Spinal cord (tissue), 10 donors: ENCODE measurements at places on chromosomes 4 and X. TPM values are rescaled to one million over a fixed set of nuclear protein-coding genes. Genes with fewer than 3 reads are reported as not detected.

PQBP1 gene
- 67.9 TPM for total RNA-seq

CTAG2 gene
- not detected for total RNA-seq

HDX gene
- total RNA-seq: 9.8 TPM

CLCN5 gene
- 28.9 TPM for total RNA-seq

FDCSP gene
- not detected for total RNA-seq

PPARGC1A gene
- 15.8 TPM for total RNA-seq

PAGE5 gene
- not detected for total RNA-seq

SYP gene
- 192 TPM for total RNA-seq

DNA sequence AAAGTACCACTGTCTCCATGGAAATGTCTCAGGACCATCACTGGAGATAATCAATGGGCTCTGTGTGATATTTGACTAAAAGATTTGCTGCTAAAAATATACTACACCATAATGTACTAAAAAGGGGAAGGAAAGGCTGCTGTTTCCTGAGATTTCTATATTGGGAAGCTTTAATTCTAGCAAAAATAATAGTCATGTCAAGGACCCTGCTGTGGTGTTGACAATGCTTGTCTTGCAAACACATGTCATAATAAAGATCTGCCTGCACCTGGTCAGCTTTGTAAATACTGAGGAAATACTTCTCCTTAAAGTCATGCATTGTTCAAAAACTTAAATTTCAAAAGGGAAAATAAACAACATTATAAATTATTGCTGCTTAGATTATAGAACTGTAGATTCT, 417.9 kb downstream of the GPM6A start:
- H3K4me3 ChIP-seq: no peak overlapping the region
- H3K27ac ChIP-seq: no peak overlapping the region
- H3K36me3 ChIP-seq: no peaks in the 10 kb centered on the region
- no peaks in the 10 kb centered on the region for H3K27me3 ChIP-seq

DNA sequence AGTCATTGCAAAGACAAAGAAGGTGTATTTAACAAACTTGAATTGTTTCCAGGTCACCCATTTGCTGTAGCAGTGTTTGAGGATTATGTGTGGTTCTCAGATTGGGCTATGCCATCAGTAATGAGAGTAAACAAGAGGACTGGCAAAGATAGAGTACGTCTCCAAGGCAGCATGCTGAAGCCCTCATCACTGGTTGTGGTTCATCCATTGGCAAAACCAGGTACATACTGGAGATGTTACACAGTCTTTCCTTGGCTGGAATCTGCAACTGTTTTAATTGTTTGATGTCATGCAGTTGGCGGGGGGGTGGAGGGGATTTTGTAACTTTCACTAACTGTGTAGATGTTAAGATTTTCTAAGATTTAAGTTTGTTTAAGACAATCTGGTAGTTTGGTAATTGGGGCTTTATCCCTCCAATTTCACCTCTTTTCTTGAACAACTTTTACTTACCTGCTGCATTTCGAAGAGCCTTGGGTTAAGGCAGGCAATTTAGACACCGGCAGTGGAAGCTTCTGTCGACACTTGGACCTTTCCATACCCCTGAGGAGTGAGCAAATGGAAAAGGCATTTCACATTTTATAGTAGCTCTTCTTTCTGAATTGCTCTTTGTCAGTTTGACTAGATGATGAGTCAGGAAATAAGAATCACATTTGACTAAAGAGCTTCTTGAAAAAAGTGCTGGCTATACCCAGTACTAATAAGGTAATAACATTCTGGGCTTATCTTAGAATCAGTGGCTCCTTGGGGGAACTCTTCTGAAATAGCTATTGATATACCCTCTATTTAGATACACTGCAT, 67.4 kb downstream of the EGF start:
- no peak overlapping the region for H3K4me3 ChIP-seq
- no peak overlapping the region for H3K27ac ChIP-seq
- H3K27me3 ChIP-seq: no peaks in the 10 kb centered on the region
- no peaks in the 10 kb centered on the region for H3K4me1 ChIP-seq

DNA sequence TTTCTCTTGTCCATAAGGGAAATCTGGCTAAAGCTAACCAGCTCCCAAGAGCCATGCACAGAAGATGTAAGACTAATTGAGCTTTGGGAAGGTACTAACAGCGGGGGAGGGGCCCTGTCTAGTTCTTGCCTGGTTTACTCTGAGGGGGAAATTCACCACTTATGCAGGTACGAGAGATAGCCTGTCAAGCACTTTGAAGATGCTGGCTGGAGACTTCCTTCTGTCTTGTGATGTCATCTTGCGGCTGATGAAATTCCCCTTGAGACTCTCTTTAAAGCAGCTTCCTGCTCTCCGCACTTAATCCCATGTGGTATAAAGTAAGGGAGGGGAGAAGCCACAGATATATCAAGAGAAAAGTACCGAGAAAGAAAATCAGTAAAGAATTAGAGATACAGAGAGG, 345.3 kb downstream of the MAPK10 start:
- H3K27me3 ChIP-seq: no peaks in the 10 kb centered on the region
- no peaks in the 10 kb centered on the region for H3K4me1 ChIP-seq
- no peak for DNase-seq
- H3K27ac ChIP-seq: no peak overlapping the region
- peaks cover 7% of the 10 kb centered on the region for H3K36me3 ChIP-seq
- no peak overlapping the region for H3K4me3 ChIP-seq

- no peaks in the 10 kb centered on the region for H3K36me3 ChIP-seq
- no peaks in the 10 kb centered on the region for H3K27me3 ChIP-seq
- no peak for DNase-seq
- H3K27ac ChIP-seq: no peak overlapping the region
Observed at GRCh38 chr4:56220261-56220660, 167.0 kb downstream of the AASDH start.

DNA sequence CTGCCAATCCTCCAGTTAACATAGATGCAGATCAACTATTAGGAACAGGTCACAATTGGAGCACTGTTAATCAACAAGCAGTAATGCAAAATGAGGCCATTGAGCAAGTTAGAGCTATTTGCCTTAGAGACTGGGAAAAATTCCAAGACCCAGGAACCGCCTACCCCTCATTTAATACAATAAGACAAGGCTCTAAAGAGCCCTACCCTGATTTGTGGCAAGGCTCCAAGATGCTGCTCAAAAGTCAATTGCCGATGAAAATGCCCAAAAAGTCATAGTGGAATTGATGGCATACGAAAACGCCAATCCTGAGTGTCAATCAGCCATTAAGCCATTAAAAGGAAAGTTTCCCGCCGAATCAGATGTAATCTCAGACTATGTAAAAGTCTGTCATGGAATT, 20.5 kb upstream of the TRIM61 start:
- no peaks in the 10 kb centered on the region for H3K36me3 ChIP-seq
- H3K27me3 ChIP-seq: no peaks in the 10 kb centered on the region
- H3K4me1 ChIP-seq: peaks cover 3% of the 10 kb centered on the region

GRCh38 chr4:176217510-176217909, 22.1 kb upstream of the SPATA4 start:
- H3K36me3 ChIP-seq: no peaks in the 10 kb centered on the region
- H3K4me3 ChIP-seq: no peak overlapping the region
- no peaks in the 10 kb centered on the region for H3K27me3 ChIP-seq
- DNase-seq: no peak

- H3K36me3 ChIP-seq: no peaks in the 10 kb centered on the region
- no peak overlapping the region for H3K27ac ChIP-seq
- H3K4me3 ChIP-seq: no peak overlapping the region
- DNase-seq: peak; percentile 42
Observed at GRCh38 chrX:19747652-19748610, 139.5 kb downstream of the SH3KBP1 start.

DNA sequence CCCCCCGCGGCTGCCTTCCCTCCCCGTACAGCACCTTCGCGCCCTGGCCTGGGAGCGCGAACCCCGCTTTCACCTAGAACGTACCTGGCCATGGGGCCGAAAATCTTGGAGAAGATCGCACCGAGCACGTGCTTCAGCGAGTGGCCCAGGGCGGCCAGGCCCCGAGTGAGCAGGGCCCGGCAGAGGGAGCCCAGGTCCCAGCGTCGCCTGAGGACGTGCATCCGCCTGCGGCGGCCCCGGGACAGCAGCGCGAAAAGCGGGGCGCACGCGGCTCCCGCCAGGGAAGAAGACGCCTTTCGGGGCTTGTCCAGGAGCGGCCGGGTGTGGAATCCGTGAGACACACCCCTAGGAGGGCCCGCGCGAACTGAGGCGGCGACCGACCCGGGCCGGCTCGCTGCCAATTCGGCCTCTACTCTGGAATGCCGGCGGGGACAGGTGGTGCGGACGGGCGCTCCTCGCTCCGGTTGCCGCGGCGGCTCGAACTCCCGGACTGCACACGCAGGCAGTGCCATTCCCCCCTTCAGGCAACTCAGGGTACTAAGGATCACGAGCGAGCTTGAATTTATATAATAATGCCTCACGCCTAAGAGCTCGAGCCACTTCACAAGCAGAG, at the start of gene HS6ST2:
HS6ST2 (minus strand) TSS at position 539 of the 613 bp plus-strand sequence.
- peaks cover 20% of the 10 kb centered on the region for H3K4me1 ChIP-seq
- H3K36me3 ChIP-seq: no peaks in the 10 kb centered on the region
- H3K4me3 ChIP-seq: peak within 1 kb of the TSS; percentile 56

- H3K4me3 ChIP-seq: no peak overlapping the region
- H3K4me1 ChIP-seq: peaks cover 28% of the 10 kb centered on the region
- no peak for DNase-seq
- peaks cover 6% of the 10 kb centered on the region for H3K27me3 ChIP-seq
- H3K36me3 ChIP-seq: peaks cover 3% of the 10 kb centered on the region
Observed at GRCh38 chr4:3700736-3701135, 65.4 kb upstream of the ADRA2C start.

GRCh38 chr4:159060161-159060560, 42.7 kb upstream of the RAPGEF2 start:
- no peaks in the 10 kb centered on the region for H3K27me3 ChIP-seq
- H3K27ac ChIP-seq: peak overlapping the region; percentile 33
- DNase-seq: no peak
- H3K4me3 ChIP-seq: no peak overlapping the region
- H3K4me1 ChIP-seq: peaks cover 20% of the 10 kb centered on the region

DNA sequence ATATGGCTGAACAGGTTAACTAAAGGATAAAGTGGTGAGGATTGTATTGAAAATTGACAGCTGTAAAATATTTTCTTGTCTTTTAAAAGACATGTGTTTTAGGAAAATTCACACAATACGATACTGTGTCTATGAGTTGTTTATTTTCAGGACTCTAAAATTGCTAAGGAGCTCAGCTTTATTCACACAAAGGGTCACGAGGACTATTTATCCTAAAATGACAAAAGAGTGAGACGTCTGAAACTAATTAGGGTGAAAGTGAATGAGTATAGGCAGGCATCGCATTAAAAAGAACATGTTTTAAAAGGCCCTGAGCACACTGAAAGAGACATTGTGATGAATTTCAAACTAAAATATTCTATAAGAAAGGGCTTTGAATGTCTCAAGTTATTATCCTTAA, 304.7 kb downstream of the SH2D1A start:
- H3K36me3 ChIP-seq: no peaks in the 10 kb centered on the region
- DNase-seq: no peak
- no peak overlapping the region for H3K27ac ChIP-seq
- H3K4me3 ChIP-seq: no peak overlapping the region
- H3K4me1 ChIP-seq: no peaks in the 10 kb centered on the region
- H3K27me3 ChIP-seq: no peaks in the 10 kb centered on the region

- H3K36me3 ChIP-seq: no peaks in the 10 kb centered on the region
- H3K4me3 ChIP-seq: no peak overlapping the region
- no peak overlapping the region for H3K27ac ChIP-seq
- H3K27me3 ChIP-seq: no peaks in the 10 kb centered on the region
- no peak for DNase-seq
Observed at GRCh38 chr4:99324979-99325378, 3.8 kb upstream of the ADH1B start.

GRCh38 chr4:141140391-141141200, 7.3 kb upstream of the RNF150 start:
- H3K27ac ChIP-seq: no peak overlapping the region
- no peaks in the 10 kb centered on the region for H3K36me3 ChIP-seq
- no peaks in the 10 kb centered on the region for H3K4me1 ChIP-seq
- H3K27me3 ChIP-seq: no peaks in the 10 kb centered on the region
- H3K4me3 ChIP-seq: no peak overlapping the region
- DNase-seq: no peak

GRCh38 chr4:11050766-11051165, 366.2 kb upstream of the CLNK start:
- no peak overlapping the region for H3K4me3 ChIP-seq
- no peak overlapping the region for H3K27ac ChIP-seq
- no peaks in the 10 kb centered on the region for H3K4me1 ChIP-seq
- no peak for DNase-seq
- H3K36me3 ChIP-seq: no peaks in the 10 kb centered on the region
- H3K27me3 ChIP-seq: no peaks in the 10 kb centered on the region

DNA sequence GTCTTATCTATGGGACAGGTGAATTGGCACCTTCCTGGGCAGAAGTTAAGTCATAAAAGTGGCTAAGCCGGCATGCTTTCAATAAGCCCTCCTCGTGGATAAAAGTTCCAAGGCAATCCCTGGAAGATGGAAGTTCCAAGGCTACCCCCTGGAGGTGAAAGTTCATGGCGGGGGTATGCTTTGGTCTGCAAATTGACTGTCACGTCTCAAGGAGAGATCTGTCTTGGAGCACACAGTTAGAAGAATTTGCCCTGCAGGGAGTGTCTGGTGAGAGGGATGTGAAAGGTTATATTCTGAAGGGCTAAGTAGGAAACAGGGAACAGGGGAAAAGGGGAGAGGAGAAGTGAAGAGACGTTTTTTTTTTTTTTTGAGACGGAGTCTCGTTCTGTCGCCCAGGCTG, 26.2 kb upstream of the GPR173 start:
- no peak overlapping the region for H3K4me3 ChIP-seq
- no peaks in the 10 kb centered on the region for H3K36me3 ChIP-seq
- no peaks in the 10 kb centered on the region for H3K4me1 ChIP-seq
- H3K27ac ChIP-seq: no peak overlapping the region
- peaks cover 17% of the 10 kb centered on the region for H3K27me3 ChIP-seq

DNA sequence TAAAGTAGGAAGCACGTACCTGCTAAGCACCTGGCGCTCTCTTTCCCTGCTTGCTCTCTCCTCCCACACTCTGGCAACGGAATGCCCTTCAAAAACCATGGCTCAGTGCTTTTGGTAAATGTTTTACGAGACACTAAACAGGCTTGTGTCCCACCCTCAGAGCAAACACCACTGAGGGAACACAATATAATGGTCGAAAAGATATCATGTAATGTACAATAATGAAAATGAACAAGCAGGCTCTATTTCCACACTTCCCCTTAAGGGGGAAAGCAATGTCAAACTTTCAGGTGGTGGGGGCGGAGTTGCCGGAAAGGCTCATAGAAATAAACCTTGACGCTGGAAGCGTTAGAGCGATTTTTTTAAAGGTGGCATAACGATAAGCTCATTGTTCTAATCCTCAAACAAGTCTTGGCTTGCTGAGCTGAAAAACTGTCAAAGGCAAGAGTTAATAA, 115.1 kb downstream of the RBM47 start:
- H3K36me3 ChIP-seq: no peaks in the 10 kb centered on the region
- no peak for DNase-seq
- H3K4me1 ChIP-seq: no peaks in the 10 kb centered on the region
- no peaks in the 10 kb centered on the region for H3K27me3 ChIP-seq

DNA sequence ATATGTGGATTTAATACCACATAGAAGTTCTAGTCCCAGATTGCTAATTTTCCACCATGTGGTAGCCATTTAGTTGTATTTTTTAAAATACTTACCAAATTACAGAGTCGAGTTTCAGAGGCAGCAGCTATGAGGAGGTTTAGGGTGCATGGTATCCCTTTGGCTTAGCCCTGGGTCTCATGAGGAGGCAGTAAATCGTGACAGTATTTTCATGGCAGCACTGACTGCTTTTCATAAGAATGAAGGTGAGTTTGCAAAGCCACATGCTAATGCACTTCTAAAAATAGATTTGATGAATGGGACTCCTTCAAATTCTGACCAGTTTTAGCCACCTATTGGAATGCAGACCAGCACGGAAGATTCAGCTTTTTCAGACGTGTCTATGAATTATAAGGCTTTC, 114.0 kb upstream of the FRG1 start:
- no peak for DNase-seq
- no peaks in the 10 kb centered on the region for H3K27me3 ChIP-seq
- H3K4me3 ChIP-seq: no peak overlapping the region

- no peak overlapping the region for H3K27ac ChIP-seq
- H3K4me1 ChIP-seq: no peaks in the 10 kb centered on the region
- H3K4me3 ChIP-seq: no peak overlapping the region
Observed at GRCh38 chrX:134727363-134727762, 69.1 kb upstream of the PLAC1 start.
